ENCODE measurements at places on chromosomes 6 and 20. TPM values are rescaled to one million over a fixed set of nuclear protein-coding genes. Genes with fewer than 3 reads are reported as not detected.

MROH8 gene
- 0.79 TPM for total RNA-seq

SLC17A9 gene
- total RNA-seq, result 0.08 TPM

SRSF12 gene
- 0.80 TPM for total RNA-seq

NUS1 gene
- 30.4 TPM for total RNA-seq

BPIFB1 gene
- 0.14 TPM for total RNA-seq

ZC2HC1B gene
- total RNA-seq, result not detected

TCP11 gene
- total RNA-seq, result not detected

SLC22A1 gene
- 2.8 TPM for total RNA-seq

OLIG3 gene
- not detected for total RNA-seq

FAM83B gene
- total RNA-seq, result 0.07 TPM

TRIM15 gene
- total RNA-seq, result not detected

RSPH9 gene
- total RNA-seq, result 0.24 TPM

RAD21L1 gene
- total RNA-seq, result not detected

ME1 gene
- total RNA-seq, result 40.1 TPM

PNLDC1 gene
- not detected for total RNA-seq
